ENCODE measurements at places on chromosomes 2 and 18. TPM values are rescaled to one million over a fixed set of nuclear protein-coding genes. Genes with fewer than 3 reads are reported as not detected.

- no peak for DNase-seq
Measured at GRCh38 chr2:238719641-238720040, 128.2 kb upstream of the TWIST2 start.

GRCh38 chr2:60355849-60356261 is 197.6 kb downstream of the BCL11A start:
- DNase-seq: no peak

DNA sequence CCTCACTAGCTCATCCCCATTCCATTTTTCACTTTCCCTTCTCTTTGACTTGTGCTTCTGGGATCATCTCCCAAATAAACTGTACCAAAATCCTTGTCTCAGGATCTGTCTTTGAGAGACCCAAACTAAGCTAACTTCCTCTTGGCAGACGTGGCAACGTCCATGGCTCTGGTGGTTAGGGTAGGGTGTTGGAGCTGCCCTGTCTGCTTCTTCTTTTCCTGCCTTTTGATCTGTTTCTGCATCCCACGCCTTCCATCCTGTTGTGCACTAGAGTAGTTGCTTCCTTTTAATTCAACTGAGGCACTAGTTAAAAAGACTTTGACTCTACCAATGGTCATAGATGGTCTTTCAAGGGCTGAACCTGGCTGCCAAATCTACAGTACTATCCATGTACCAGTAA is 5.5 kb upstream of the MAP4K4 start:
- DNase-seq: no peak

GRCh38 chr2:240051697-240052096 is 1.6 kb downstream of the OR6B3 start:
- DNase-seq: no peak

GRCh38 chr2:182941919-182942318 is 75.5 kb upstream of the FRZB start:
- no peak for DNase-seq

Gene ALKAL2
- 0.33 TPM for total RNA-seq

Gene CCDC121
- 8.0 TPM for total RNA-seq

Gene ANKRD23
- 5.5 TPM for total RNA-seq
